ENCODE measurements at places on chromosomes 13 and 19. TPM values are rescaled to one million over a fixed set of nuclear protein-coding genes. Genes with fewer than 3 reads are reported as not detected.

- no peak for DNase-seq
Observed at GRCh38 chr19:18230941-18231734, 4.9 kb upstream of the PDE4C start.

DNA sequence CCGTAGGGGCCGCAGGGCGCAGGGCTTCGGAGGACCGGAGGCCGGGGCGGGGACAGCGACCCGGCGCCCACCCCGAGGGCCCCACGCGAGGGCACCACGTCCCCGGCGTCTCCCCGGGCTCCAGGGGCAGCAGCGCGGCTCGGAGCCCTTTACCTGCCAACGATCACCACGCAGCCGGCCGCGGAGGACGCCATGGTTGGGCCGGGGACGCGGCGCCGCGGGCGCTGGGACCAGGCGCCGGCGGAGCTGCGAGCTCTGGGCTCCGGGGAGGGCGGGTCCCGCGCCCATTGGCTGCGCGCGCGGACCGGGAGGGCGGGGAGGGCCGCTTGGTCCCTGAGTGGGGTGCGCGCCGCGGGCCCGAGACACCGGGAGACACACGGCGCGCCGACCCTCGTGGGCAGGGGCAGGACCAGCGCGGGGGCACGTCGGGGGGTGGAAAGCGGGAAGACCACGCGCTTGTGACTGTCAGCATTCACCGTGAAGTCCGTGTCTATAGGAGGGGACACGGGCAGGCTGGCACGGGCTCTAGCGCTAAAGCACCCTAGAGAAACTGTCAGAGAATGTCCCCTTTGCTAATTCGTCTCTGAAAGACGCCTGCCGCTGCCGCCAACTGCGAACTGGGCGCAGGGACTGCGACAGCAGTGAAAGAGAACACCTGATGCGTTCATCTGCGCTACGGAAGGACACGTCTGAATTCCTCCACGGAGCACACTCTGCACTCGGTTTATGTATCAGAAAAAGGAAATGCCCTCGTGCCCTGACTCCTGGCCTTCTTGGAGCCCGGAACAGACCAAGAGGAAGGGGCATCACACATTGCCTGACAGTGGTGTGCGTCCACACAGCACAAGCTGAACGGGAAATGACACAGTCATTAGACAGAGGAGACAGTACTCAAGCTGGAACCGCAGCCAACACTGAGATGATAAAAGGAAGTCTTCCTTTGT, at the start of gene CRYL1:
CRYL1 (minus strand) TSS at position 257 of the 944 bp plus-strand sequence; CDS start at position 194, 63 bp downstream.
- peak; percentile 87 for DNase-seq

GRCh38 chr13:88068975-88069374, 397.8 kb downstream of the SLITRK5 start:
- peak; percentile 2 for DNase-seq

DNA sequence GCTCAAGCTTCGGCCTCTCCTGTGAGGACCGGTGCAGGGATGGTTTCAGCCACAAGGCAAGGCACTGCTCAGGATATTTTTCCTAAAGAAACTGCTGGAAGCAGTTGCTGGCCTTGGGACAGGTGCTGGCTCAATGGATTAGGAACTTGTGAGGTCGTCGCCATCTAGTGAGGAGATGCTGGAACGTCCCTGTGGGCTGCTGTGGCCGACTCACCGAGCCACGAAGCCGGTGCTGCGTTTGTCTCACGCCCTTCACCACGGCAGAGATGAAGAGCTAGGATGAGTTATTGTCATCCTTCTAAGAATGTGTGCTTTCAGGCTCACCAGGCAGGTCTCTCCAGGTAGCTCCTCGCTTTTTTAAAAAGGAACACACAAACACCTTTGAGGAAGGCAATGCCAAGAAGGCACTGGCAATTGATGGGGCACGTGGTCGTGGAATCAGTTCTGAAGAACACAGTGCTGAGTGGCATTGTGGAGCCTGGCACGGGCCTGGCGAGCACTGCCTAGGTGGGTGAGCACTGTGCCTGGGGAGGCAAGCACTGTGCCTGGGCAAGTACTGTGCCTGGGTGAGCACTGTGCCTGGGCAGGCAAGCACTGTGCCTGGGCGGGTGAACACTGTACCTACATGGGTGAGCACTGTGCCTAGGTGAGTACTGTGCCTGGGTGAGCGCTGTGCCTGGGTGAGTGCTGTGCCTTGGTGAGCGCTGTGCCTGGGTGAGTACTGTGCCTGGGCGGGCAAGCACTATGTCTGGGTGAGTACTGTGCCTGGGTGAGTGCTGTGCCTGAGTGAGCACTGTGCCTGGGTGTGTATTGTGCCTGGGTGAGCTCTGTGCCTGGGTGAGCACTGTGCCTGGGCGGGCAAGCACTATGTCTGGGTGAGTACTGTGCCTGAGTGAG, 140.4 kb downstream of the TEX29 start:
- DNase-seq: peak; percentile 81

DNA sequence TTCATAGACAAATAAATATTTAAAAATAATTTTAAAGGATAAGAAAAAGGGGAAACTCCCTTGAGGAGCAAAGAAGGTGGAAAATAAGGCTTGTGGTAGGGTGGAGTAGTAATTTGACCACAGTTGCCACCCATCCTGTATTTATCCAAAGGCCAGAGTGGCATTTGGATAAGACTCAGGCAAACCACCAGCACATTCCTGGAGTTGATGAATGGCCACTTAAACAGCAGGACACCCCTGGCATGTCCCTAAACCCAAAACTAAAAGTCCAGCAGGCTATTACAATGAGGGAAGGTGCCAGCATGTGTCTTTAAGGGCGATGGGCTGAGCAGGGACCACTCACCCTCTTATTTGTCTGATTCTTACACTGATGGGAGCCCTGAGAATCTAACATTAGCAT, 9.8 kb upstream of the FRY start:
- no peak for DNase-seq

DNA sequence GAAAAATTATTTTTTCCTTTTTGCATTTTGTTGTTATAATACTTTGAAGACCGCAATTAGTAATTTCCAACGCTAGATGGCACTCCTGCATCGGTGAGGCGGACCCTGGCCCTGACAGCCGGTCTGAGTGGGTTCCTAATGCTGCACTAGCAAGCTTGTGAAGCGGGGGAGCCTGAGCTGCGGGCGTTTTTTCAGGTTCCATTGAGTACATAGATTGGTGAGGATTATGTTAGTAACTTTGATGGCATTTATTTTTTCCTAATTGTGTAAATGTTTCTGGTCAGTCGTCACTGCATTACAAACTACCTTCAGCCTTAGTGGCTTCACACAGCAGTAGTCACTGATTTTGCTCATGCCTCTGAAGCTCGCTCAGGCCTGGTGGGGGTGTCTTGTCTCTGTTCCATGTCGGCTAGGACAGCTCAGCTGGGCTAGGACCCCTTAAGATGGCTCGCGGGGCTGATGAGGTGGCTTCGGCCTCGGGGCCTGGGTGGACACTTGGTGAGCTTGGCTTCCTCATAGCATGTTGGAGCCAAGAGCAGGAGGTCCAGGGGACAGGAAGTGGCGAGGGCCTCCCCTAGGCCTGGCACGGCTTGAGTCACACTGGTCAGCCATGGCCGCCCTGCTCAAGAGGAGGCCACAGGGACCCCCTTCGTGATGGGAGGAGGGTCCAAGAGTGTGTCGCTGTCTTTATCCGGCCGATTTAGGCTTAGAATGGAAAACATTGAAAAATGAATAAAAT, 25.0 kb downstream of the ERCC5 start:
- peak; percentile 85 for DNase-seq

GRCh38 chr13:76848596-76848995, 37.6 kb downstream of the KCTD12 start:
- no peak for DNase-seq

DNA sequence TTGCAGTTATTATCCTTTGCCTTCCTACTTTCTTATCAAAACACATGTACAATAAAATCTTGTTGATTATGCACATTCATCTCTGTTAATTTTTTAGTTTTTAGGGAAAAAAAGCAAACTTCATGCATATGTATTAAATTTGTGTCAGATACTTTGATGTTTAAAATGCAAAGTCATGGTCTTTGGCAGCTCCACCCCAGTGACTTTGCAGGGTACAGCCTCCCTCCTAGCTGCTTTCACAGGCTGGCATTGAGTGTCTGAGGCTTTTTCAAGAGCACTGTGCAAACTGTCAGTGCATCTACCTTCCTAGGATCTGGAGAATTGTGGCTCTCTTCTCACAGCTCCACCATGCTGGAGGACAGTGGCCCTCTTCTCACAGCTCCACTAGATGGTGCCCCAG, 1988.1 kb upstream of the PCDH20 start:
- DNase-seq: no peak

- DNase-seq: no peak
Observed at GRCh38 chr13:62294244-62294643, 878.6 kb upstream of the PCDH20 start.

DNA sequence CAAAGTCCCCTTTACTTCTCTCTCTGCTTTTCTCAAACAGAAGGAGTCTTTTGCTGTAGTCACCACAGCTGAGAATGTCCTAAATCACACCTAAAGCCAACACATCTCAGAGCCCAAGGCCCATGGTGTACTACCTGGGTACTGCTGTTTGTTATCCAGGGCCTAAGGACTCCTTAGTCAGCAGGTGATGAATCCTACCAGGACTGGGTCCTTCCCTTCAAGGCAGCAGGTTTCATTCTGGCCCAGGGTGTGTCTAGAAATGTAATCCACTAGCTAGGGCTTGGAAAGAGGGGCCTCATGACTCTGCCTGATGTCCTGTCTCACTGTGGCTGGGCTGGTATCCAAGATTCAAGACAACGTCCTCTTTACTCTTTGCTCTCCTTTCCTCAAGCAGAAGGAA, 36.2 kb upstream of the ENOX1 start:
- no peak for DNase-seq

DNA sequence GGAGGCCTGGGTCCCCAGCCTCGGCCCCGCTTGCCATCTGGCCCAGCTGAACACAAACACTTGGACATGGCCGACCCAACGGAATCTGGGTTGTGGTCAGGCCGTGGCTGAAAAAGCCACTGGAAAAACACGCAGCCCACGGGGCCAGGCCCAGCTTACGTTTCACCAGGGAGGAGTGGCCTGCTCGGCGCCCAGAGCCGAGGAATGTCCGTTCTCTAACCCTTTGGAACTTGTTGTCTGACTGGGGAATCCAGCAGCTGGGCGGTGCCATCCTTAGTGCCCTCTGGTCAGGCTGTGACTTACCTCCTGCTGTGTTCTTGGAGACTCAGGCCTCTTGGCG, 13.8 kb downstream of the CILP2 start:
- peak; percentile 63 for DNase-seq

- peak; percentile 99 for DNase-seq
Observed at GRCh38 chr19:7926021-7926726, at the start of gene CTXN1. TSS of gene CTXN1 (minus strand) at chr19:7926135. CDS start at chr19:7925538, 597 bp downstream.

PNMA8A gene
- 23.9 TPM for total RNA-seq

CYP2F1 gene
- 0.30 TPM for total RNA-seq

CAPN12 gene
- total RNA-seq: 3.0 TPM

CCDC194 gene
- 1.5 TPM for total RNA-seq

Data from H7 (cell line).